ENCODE measurements at places on chromosomes 16 and 17.

- peak; percentile 90 for DNase-seq
These were observed 9.5 kb upstream of the KSR1 start for GRCh38 chr17:27446569-27447301.

GRCh38 chr16:68113059-68113761 is 28.0 kb downstream of the NFATC3 start:
- no peak for DNase-seq

GRCh38 chr16:50599494-50599893 is 51.3 kb downstream of the NKD1 start:
- no peak for DNase-seq

DNA sequence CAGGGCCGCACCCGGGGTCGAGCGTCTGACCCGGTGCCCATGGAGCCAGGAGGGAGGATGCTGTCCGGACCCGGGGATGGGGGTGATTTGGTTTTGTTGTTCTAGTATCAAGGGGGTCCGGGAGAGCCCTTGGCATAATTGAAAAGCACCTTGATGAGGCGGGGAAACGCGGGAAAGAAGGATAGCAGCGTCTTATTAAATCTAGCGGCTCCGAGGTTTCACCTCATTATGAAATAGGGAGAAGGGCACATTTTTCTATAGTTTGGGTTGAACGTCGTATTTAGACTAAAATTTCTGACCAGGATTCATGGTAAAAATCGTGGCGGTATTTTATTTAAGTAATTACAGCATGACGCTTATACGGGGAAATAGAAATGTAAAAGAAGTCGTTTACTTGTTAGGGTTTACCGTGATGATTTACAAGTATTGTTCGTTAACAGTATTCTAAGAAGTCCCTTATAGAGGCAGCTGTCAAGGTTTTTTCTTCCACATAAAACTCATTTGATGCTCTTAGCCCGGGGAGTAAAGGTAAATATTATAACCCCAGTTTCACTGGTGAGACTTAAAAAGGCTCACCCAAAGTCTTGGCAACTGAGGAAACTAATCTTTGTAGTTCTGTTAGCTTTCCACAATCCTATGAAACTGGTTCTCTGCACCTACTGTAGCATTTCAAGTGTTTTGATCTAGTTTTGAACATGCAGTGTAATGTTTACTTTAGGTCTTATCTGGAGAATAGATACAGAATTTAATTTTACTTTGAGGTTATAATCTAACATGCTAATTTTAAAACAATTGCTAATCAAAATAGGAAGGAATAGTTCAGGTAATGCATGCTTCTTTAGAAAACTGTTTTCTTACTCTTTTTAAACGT is 756 bp downstream of the LUC7L3 start:
- no peak for DNase-seq

- peak; percentile 49 for DNase-seq
These were observed 23.7 kb downstream of the MAP3K3 start for GRCh38 chr17:63645775-63646487.

- DNase-seq: no peak
These were observed 671 bp downstream of the CHMP6 start for GRCh38 chr17:80992077-80992947.

GRCh38 chr16:29745121-29745852 is 503 bp downstream of the C16orf54 start:
- no peak for DNase-seq

GRCh38 chr16:57530104-57530521 is 6.3 kb downstream of the CCDC102A start:
- peak; percentile 46 for DNase-seq

DNA sequence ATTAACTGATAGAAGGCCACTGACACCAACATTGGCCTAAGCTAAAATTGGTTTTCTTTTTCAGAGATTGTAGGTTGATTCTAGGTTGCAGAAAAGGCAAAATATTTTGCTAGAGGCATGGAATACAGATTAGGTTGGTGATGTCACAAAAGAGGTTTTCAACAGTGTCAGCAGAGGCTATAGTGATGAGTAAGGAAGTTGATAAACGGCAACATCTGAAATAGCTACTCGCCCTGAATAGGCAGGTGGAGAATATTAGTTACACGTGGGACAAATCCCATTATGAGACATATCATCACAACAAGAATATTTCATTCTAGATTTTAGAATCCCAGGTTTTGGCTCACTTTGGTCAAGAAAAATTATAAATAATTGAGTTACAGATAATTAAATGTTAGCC is 1.5 kb upstream of the TOM1L1 start:
- no peak for DNase-seq

- no peak for DNase-seq
These were observed 89.9 kb downstream of the CYLD start for GRCh38 chr16:50831751-50832150.

- DNase-seq: no peak
These were observed 573.5 kb downstream of the WWOX start for GRCh38 chr16:78672779-78673556.

DNA sequence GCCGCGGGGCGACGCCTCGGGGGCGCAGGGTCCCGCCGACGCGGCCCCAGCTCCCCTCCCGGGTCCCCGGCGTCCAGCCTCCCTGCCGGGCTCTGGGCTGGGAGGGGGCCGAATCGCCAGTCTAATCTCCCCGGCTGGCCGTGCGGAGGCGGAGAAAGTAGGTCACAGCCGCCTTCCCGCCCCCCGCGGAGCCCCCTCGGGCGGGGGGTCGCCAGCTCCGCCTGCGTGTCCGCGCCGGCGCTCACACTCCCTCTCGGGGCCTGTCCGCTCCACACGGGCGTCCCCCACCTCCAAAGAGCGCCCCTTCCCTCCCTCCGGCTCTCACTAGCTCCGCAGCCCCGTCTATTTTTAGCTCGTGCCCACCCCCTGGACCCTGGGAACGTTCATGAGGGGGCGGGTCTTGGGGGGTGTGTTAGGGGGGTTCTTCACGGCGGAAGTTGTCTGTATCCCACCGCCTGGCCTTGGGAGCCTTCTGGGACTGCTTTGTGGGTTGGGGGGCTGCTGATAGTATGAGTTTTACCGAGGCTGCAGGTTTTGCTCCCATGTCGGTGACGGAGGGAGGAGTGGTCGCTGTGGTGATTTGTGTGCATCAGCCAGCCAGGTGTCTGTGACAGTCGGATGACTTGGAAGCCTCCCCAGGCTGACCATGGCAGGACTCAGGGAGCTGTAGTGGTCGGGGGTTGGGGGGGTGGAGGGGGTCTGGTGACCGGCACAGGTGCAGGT is 1.1 kb downstream of the ATP1B2 start:
- DNase-seq: no peak

DNA sequence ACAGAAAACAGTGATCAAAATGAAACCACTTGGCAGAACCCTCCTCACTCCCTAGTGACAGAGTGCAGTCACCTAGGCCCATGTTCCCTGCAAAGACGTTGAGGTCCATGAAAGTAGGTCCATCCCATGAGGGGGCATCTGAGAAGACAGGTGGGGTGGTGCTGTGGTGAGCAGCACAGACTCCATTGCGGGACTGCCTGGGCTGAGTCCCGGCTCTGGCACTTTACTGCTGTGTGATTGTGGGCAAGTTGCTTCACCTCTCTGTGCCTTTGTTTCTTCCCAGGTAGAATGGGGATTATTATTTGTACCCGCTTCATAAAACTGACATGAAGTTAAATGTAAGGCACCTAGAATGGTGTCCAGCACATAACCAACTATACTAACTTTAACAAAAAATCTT is 23.5 kb upstream of the RHOT1 start:
- no peak for DNase-seq

GRCh38 chr17:68628576-68628957 is 27.4 kb upstream of the FAM20A start:
- no peak for DNase-seq

DNA sequence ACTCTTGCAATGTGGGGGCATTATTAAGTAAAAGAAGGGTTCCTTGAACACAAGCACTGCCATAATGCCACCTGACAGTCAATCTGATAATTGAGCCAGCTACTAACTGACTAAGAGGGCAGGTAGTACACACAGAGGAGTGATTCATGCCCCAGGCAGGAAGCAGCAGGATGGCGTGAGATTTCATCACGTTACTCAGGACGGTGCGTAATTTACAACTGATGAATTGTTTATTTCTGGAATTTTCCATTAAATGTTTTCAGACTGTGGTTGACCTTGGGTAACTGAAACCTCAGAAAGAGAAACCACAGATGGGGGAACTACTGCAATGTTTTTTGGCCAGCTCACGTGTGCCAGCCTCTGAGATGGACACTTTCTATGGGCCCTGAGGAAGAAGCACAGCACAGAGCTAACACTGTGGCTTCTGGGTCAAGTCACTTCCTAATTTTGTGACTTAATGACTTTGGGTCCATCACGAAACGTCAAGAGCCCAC is 46.7 kb downstream of the C17orf67 start:
- peak; percentile 94 for DNase-seq

GRCh38 chr17:8220783-8221662 is 10.6 kb upstream of the AURKB start:
- peak; percentile 84 for DNase-seq

- no peak for DNase-seq
These were observed 3.2 kb downstream of the SNTB2 start for GRCh38 chr16:69190046-69190588.

- no peak for DNase-seq
These were observed 25.5 kb downstream of the MYBBP1A start for GRCh38 chr17:4529533-4530152.

- no peak for DNase-seq
These were observed 102.2 kb downstream of the CDK5R1 start for GRCh38 chr17:32588982-32589381.

DNA sequence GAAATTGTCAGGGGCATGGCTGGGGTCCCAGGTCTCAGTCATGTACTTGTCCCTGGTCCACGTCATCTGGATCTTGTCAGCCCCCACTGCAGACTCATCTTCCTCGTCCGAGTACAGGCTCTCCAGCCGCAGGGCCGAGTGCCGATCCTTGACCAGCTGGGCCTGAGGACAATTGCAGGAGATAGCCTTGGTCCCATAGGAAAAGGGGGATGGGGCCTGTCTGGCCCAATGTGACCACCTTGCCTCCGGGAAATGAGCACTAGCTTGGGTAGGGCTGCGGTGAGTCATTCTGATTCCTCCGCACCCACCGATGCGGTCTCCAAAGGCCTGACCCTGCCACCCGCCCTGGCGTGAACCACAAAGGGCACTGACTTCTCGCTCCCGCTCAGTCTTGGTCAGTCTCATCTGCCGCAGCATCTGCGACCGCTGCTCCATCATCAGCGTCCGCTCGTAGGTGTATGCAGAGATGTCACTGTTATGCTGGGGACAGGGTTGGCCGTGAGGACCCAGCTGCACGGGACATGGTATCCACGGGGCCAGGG is 1.5 kb upstream of the LCAT start:
- no peak for DNase-seq

DNA sequence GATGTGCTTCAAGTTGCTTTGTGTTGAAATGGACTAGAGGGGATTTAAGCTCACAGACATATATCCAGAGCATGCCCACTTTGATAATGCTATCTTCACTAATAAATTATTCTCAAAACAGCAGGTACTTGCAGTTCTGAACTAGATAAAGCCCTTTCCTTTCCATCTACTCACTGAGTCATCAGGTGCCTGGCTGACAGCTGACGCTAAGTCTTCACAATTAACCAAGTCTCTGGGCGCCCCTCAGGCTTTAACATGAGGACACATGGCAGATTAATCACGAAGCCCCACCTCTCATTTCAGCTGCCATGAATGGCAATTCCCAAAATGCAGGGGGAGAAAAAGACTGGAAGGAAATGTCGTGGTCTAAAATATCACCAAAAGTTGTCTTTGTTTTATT is 29.5 kb upstream of the CRISPLD2 start:
- DNase-seq: no peak

- DNase-seq: no peak
These were observed 26.3 kb downstream of the CEP112 start for GRCh38 chr17:66165537-66166123.

DNA sequence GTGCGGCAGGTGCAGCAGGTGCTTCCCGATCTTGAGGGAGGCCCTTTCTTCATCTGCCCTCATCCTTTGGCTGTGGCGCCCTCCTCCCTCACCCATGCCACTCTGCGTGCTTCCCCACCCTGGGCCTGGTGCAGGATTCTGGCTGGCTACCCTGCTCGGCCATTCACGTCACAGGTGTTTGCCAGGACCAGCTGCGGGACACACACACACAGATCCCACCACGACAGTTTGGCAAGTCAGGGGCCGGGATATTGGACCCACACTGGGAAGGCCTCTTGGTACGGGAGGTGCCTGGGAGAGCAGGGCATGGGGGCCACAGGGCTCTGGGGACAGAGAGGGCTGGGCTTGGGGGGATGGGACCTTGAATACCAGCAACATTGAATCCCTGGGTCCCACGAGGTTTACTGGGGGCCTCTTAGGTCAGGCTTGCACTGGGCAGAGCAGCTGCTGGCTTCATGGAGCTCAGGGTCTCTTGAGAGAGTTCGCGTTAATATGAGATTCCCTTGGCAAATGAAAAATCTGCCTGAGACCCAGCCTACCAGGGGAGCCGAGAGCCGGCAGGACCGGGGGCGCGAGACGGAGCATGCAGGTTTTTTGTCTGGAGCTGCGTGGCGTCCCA is 15.1 kb downstream of the ADCY7 start:
- DNase-seq: no peak

DNA sequence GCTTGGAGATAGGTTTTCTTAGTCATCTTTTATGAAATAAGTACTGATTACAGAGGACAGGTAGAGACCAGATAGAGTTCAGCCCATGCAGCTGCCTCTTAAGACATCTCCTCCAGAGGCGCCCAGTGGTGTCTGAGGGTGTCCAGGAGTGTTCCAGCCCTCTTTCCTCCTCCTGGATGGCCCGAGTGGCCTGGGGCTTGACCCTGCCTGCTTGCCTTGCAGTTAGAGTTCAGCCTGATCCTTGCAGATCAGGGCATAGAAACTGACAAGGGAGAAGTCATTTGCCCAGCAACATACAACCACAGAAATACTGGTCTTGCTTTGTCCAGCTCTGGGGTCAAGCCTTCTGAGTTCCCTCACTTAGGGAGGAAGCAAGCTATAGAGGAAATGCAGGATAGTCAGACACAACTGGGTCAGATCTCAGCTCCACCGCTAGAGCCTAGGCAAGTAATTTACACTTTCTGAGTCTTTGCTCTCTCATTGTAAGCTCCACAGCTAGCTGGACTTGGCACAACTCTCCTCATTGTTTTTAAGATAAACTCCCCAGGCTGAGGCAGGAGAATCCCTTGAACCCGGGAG is 3.6 kb upstream of the CCL1 start:
- DNase-seq: no peak

DNA sequence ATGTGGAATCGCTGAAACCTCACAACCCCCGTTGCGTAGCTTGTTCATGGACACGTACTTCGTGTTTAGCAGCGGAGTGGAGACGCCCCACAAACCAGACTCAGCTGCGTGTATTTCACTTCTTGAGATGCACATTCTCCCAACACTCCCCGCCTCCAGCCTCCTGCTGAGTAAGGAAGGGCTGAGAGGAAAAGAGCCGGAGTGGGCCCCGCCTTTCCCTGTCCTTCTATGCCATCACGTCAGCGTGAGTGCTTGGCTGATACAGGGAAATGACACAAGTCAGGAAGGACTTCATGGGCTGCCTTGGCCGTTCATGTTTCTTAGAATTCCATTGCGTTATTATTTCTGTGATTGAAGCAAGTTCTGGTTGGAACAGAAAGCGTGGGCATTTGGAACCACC is 68.6 kb upstream of the CBX4 start:
- no peak for DNase-seq

GRCh38 chr16:4395055-4395726 is 21.2 kb downstream of the CORO7 start:
- no peak for DNase-seq

GRCh38 chr16:56294579-56294978 is 103.3 kb downstream of the GNAO1 start:
- peak; percentile 33 for DNase-seq

Data from NCI-H226 (cell line).